GM23248 (cell line): ENCODE measurements at places on chromosomes 3 and 15.

- peak; percentile 89 for DNase-seq
Measured at GRCh38 chr15:63502843-63503738, 1.3 kb upstream of the USP3 start.

DNA sequence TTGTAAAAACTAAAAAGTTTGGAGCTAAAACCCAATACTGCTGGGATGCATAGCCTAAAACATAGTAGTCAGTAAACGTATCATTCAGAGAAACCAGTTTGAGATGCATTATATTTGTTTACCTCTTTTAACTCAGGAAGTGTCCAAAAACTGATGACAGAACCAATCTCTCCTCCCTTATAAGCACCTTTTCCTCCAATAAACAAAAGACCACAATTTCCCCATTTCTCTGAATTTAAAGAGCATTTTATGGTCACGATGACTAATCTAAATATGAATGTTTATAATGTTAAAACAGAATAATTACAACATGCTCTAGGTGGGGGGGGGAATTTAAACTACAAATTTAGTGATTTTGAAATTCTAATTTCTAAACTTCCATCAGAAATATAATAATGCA, 58.5 kb downstream of the CEP63 start:
- DNase-seq: no peak

- DNase-seq: peak; percentile 69
Measured at GRCh38 chr15:56978898-56979662, 60.6 kb downstream of the TCF12 start.

GRCh38 chr3:98026425-98027084, 8.6 kb downstream of the GABRR3 start:
- DNase-seq: no peak

- no peak for DNase-seq
Measured at GRCh38 chr3:16522834-16523233, 9.3 kb upstream of the RFTN1 start.

DNA sequence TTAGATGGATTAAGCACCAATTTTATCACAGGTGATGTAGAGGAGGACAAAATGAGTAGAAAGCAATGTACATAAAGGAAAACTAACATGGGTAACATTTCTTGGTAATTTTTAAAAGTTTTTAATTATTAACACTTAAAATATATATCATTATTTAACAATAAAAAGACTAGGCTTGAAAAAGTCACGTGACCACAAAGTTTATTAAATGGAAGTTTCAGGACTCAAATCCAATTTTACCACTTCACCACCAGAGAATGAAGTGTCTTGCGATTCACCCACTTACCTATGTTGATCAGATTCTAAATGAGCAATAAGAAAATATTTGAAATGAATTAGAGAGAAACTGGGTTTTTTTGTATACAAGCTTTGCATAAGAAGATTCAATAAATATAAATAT, 721.3 kb downstream of the GBE1 start:
- no peak for DNase-seq

- no peak for DNase-seq
Measured at GRCh38 chr15:59654046-59654445, 3.3 kb downstream of the GTF2A2 start.

- DNase-seq: no peak
Measured at GRCh38 chr3:195736866-195737490, 16.2 kb downstream of the MUC20 start.

DNA sequence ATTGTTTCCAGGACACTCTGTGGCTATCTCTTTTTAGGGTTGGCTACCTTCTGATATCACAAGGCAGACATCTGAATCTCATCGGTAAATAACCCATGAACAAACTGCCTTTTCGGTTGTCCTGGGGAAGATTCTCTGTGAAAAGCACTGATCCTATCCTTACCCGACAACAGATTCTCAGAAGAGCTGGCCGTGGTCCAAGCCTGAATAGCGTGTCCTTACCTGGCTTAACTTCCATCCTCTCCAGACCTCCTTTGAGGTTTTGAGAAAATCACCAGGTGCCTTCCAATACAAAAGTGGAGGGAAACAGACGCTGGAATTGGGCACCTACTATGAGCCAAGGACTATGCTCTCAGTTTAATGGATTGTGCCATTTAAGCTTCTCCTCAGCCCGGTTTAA, 87.4 kb upstream of the ARHGEF3 start:
- no peak for DNase-seq

DNA sequence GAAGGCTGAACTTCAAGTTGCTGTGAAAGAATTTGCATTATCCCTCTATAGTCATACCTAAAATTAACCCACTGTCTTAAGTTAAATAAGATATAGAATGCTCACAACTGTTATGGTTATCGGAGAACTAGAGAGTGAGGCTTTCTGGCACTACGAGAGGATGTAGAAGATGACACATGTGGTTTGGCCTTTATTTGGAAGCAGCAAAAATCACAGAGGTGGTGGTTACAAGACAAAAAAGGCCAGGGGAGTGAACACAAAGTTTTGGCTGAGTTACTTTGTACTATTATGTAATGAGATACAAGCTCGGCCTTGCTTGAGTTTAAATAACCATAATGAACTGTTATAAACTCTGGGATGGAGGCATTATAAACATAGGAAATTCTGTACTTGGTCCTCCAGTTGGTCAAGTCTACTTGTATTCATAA, 78.3 kb upstream of the ICE2 start:
- DNase-seq: no peak

- DNase-seq: peak; percentile 60
Measured at GRCh38 chr3:78734048-78734637, 1033.7 kb downstream of the ROBO1 start.

DNA sequence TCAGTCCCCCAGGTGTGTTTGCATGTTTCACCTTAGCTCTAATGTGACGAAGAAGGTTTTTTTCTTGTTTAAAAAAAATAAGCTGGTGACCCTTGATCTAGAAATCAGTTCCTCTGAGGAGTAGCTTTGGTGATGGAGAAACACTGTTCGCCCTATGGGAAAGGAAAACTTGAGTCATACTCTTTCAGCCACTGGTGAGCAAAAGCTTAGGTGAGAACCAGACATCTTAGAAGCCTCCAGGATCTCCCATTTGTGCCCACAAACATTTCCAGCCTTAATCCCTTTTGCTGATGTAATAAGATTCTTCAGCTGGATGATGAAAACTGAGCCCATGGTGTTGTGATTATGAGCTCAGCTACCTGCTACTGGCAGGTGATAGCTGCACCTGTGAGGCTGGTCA, 37.8 kb downstream of the SLC27A2 start:
- peak; percentile 36 for DNase-seq

- DNase-seq: no peak
Measured at GRCh38 chr15:56950979-56951378, 32.5 kb downstream of the TCF12 start.

DNA sequence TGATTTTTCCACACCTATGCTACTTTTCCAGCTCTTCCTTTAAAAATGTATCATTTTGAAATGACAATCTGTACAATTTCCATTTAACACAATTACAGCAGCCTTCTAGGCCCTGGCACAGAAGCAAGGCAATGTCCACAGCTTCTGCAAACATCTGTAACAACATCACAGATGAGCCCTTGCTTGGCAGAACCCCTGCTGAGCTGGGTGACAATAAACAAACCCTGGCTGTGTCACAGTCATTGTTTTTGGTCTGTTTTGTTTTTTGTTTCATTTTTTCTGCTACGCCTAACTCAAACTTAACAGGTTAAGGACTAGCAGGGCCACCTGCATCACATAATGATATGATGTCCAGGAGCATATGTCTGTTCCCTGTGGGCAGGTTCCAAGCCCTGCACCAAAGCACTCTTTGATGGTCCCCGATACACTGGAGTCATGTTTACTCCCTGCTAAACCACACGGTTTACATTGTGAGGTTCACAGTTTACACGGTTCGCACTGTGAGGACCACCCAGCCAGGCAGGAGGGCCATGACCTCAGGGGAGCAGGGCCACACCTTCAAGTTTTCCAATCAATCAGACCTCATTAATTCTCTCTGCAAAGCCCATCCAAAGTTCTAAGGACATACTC, 186.8 kb upstream of the CHRNA7 start:
- no peak for DNase-seq

DNA sequence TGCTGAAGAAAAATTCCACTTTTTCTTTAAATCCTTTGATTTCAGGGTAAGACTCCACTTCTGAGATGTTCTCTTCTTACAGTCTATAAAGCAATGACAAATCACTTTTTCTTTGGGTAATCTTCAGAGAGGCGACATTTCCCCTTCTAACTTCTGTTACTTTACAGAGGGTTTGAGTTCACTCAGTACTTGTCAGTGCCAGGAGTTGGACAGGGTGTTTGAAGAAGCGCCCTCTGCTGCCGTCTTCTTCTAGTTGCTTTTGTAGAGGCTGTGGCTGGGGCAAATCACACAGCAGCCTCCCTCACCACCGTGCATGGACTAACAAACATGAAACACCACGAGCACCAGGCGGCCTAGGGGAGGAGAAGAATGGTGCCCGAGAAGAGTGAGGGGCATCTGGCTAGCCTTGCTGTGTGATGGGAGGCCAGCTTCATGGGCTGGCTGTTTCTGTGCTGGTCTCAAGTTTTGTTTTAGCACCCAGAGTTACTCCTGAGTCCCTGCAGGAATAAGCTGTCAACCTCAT, at the start of gene CD80:
Gene CD80, minus strand, starts transcription at position 174 of the 523 bp plus-strand sequence. CDS start 1,886 bp downstream, outside the sequence.
- peak; percentile 72 for DNase-seq

DNA sequence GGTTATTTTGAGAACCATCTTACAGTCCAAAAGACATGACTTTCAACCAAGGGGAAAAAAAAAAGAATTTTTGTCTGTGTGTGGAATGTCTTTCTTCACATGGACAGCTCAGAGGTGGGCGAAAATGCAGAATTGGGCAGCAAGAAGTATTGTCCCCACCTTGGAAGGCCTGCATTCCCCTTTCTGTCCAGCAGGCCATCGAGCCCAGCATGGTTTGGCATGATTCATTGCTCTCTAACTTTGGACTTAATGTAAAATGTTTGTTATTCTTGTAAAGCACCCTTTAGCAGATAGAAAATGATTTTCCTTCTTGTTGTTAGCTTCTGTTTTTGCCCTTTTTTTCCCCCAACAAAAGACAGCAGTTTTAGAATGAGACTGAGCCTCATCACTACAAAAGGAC, 12.4 kb downstream of the MYO1E start:
- peak; percentile 28 for DNase-seq

- DNase-seq: no peak
Measured at GRCh38 chr15:48501208-48501607, 144.3 kb downstream of the FBN1 start.

DNA sequence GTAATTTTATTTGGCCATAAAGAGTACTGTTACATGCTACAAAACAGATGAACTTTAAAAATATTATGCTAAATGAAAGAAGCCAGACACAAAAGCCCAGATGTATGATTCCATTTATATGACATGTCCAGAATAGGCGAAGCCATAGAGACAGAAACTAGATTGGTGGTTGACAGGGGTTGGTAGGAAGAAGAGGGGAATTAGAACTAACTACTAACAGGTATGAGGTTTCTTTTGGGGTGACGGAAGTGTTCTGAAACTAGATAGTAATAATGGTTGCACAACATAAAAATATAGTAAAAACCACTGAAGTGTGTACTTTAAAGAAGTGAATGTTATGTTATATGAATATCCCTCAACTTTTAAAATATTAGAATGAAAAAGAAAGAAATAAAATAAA, 66.1 kb downstream of the GBE1 start:
- no peak for DNase-seq

DNA sequence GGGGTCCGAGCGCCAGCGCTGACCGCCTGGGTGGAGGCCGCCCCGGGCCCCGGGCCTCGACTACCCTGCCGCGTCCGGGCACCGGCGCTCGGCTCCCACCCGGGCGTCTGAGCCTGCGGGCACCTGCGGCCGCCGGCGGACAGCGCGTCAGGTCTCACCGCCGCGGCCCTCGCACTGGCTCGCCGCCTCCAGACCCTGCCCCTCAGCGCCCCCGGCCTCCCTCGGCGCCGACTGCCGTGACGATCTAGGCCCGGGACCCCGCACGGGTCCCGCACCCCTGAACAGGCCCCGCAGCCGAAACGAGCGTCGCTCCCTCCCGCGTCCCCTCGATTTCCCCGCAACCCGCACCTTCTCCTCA, 297 bp downstream of the PRC1 start:
- DNase-seq: peak; percentile 57

DNA sequence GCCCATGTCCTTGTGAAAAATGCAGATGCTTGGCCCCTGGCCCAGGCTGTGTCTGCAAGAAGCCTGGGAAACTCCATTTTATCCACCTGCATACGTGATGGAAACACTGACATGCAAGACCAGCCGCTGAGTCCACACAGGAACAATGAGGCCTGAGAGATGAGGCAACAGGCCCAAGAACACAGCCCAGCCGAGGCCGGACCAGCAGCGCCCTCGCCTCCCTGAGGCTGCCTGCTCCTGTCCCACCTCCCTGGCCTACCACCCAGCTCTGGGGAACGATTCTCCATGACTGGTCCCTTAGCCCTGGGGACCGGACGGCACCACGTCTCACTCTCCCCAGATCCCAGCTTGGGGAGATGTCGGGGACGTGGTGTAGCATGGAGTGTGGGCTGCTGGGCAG, 47.5 kb downstream of the HMCES start:
- no peak for DNase-seq

DNA sequence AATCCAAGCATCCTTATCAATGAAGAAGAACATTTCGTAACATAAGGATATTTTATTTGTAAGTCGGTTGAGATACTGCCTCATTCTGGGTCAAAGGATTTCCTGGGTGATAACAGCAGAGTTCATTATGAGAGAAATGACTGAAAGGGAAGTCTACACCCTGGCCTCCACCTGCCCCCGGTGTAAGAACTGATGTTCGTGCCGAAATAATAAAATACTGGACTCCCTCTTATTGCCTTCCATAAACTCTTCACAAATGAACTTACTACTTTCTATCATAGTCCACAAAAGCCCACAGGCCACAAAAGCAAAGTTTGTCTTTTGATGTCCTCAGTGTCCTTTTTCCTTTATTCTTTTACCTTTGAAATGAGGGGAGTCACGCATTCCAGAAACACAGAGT, 174.4 kb downstream of the SERPINI1 start:
- DNase-seq: no peak

DNA sequence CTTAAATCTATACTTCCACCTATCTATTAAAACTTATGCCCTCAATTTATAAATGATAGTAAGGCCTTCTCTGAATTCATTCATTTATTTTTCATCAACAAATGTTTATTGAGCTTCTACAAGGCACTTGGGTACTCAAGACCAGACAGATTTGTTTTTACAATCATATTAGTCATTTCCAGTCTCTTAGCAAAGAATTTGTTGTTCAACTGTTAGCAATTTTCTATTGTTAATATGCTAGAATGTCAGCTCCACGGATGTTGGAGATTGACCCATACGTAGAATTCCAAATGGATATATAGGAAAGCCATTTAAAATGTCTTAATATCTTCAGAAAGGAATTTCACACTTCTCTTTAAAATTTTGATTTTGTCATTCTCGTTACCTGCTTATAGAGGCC, 36.7 kb downstream of the ZBTB38 start:
- DNase-seq: peak; percentile 82

- DNase-seq: no peak
Measured at GRCh38 chr15:22978691-22979237, 1.4 kb downstream of the CYFIP1 start.

DNA sequence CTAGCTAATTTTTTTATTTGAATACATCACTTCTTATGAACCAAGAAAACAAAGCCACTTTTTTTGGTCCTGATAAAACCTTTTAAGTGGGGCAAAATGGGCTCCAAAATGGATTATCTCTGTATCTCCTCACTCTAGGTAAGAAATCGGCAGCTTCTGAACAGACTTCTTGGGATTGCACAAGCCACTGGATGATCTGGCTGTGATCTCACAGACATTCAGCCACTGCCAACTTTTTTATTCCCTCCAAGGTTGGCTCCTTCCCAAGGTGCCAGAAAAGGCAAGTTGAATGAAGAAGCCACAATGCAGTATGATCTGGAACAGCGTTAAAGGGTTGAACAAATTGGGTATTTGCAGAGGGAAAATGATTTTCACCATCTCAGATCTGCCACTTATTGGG, 73.2 kb downstream of the PRICKLE2 start:
- peak; percentile 78 for DNase-seq
